ENCODE measurements at places on chromosomes 4 and X.

DNA sequence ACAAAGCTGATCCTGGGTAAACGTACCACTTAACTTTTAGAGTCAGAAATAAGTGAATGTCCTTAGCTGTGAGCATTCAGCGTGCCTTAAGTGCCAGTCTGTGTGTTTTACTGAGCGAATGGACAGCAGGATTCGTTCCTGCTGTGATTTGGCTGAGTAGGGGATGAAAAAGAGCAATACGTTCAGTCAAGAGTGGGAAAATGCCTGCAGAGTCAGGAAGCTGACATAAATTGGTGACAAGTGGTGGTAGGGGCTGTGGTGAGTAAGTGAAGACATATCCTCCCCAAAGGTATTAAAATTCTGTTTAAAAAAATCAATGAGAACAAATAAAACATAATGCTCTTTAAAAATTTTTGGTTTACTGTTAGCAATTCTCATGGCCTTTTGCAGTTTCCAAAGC, 56.6 kb upstream of the TNIP3 start:
- DNase-seq, result no peak

DNA sequence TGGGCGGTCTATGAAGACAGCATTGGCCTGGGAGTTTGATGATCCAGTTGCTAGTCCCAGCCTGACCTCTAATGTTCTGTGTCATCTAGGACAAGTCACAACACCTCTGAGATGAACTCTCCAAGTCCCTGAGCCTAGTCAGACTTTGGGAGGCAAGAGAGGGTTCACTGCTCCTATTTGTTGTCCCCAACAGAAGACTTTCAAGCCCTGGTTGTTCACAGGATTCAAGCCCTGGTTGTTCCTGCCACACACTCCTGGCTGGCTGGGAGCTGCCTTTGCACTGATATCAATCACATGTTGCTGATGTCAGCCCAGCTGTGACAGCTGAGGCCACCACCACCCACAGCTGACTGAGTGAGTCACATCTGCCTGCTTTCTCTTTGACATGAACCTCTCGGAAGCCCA, 253.2 kb upstream of the RASGEF1B start:
- no peak for DNase-seq

- peak; percentile 74 for DNase-seq
Observed at GRCh38 chr4:88938138-88938537, 118.8 kb downstream of the FAM13A start.

- DNase-seq, result no peak
Observed at GRCh38 chr4:147586032-147586431, 31.2 kb upstream of the TMEM184C start.

- DNase-seq, result no peak
Observed at GRCh38 chr4:43369036-43369594, 476.6 kb downstream of the GRXCR1 start.

DNA sequence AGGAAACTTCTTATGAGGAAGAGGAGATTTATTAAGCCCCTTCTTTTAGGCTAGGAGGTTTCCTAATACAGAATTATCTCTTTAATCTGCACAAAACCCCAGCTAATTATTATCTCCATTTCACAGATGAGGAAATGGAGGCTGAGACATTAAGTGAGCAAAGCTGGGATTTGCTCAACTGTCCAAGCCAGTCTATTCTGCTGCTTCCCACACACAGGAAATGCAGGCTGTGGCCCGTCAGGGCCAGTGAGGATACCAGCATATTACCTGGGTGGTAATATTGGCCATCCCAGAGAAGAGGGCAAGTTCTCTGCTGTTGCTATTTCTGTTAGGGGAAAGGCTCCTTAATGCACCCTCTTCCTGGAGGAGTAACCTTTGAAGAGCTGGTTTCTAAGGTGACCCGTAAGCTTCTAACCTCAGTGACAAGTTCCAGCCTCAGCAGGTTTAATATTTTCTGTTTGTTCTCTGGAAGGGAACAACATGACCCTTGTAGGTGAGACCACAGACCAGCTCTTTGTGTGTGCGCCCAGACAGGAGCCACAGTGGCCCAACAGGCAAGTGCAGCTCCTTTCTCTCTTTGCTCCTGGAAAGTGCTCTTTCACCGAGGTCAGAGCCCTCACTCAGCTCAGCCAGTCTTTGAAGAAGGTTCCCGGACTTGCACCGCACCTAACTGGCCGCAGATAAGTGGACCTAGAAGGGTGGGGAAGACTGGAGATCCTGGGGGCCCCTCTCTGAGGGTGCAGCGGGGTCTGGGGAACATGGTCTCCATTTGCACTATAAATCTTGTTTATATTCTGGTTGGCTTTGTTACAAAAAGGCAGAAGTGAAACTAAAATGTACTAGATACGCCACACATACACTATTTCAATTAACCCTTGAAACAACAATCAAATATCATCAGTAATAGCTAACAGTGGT, 35.5 kb downstream of the TBC1D9 start:
- DNase-seq, result no peak

DNA sequence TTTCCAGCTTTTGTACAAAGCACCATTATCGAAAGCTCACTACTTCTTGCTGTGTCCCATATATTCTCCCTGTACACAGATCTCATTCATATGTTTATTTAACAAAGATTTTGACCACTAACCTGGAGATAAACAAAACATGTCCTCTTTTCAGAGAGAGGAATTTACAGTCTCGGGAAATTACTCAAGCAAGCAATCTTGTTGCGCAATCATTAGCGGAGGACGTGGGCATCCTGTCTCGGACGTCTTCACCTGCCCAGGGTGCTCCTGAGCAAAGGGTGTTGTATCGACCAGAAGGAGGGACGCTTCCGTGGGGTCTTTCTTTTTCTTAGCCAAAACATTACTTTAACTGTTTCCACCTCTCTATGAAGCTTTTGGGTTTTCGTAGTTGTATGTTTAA, 66.5 kb upstream of the CLCN4 start:
- DNase-seq, result no peak

- DNase-seq, result peak; percentile 22
Observed at GRCh38 chr4:15479913-15480185, 10.2 kb downstream of the CC2D2A start.

DNA sequence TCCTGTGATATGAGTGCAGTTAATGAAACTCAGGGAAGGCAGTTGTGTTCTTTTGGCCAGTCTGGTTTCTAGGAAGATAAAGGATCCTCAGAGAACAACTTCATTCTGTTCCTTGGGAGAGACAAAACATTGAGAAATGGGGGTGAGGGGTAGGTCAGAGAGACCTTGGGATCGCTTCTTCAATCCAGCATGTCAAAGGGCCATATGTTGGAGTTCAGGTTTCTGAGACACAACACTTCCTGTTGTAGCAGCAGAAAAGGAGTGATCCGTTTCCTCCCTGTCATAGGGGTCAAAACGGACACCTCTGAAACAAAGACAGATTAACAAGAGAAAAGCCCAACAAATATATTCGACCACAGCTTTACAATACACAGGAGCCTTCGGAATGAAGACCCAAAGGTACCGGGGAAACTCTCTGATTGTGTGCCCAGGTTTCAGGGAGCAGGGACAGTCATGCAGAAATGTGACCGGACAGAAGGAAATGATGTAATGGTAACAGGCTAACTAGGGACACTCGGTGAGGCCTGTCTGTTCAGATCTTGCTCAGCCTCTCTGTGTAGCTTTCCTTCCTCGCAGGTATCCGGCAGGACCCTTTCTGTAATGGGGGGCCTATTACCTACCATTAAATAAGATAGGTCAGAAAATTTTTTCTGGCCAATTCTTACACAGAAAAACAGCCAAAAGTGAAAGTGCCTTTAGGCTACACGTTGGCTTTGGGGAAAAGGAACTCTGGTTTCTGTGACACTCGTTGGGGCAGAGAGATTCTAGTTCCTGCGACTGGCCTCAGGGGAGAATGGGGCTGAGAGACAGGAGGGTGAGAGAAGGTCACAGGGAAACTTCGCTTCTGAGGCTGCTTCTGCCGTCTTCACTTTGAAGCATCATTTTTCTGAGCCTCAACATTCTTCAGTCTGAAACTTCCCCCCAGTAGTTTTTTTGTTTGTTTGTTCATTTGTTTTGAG, 103.3 kb upstream of the TLR3 start:
- no peak for DNase-seq

DNA sequence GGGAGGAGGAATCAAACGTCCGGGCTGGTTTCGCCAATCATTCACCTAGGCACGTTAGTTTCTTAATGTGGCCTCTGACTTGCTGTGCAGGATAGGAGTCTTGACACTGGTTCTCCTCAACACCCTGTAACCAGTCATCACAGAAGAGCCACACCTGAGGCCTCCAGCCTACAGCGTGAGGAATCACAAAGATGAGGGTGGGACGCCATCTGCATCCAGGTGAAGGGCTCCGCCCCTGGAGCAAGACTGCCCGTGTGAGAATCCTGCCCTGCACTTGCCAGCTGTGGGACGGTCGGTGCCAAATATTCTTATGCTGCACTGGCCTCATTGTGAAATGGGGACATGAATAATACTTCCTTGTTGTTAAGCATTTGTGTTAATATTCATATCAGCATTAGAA, 35.7 kb upstream of the TSPAN5 start:
- no peak for DNase-seq

DNA sequence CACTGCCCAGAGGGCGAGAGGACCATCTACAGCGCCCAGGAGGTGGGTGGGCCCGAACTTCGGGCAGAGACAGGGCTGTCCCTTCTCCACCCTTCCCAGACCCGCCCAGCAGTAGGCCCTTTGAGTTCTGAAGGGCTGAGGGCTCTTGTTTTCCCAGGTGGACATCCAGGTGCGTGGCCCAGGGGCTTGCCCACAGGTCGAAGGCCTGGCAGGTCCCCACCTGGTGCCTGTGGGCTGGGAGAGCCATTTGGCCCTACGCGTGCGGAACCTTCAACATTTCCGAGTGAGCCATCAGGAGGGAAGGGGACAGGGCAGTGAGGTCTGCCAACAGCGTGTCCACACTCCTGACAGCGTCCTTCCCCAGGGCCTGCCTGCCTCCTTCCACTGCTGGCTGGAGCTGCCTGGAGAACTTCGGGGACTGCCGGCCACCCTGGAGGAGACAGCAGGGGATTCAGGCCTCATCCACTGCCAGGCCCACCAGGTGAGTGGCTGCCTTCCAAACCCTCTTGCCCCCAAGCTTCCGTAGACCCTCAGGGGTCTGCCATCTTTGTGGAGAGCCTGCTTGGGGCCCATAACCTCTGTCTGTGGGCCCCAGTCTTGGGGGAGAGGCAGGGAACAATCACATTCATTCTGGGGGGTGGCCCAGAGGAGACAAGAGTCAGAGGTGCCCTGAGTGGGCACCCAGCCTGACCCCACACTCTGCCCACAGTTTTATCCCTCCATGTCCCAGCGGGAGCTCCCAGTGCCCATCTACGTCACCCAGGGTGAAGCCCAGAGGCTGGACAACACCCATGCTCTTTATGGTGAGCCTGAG, 6.8 kb downstream of the PLXNB3 start:
- DNase-seq, result no peak

All from AG20443 (cell line).